ENCODE measurements at places on chromosomes 3 and 15.

DNA sequence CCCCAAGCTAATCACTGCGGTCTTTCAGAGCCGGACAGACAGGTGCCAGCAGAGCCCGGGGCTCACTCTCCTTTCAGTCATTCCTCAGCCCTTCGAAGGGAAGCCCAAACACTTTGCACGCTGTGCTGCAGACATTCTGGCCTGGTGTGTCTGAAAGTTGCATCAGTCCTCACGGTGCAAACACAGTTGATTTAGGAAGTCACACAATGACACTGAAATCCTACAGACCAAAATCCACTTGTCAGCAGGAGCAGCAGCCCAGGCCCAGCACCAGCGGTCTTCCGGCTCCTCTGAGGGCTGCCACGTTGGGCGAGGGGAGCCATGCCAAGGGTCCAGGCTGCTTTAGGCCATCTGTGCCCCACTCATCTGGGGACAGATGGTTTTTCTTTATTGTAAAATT is 61.6 kb downstream of the RGMA start:
- DNase-seq, result no peak

- DNase-seq, result no peak
Measured at GRCh38 chr3:33322412-33322811, 45.2 kb downstream of the FBXL2 start.

- DNase-seq, result no peak
Measured at GRCh38 chr3:160006282-160007163, 17.9 kb downstream of the IL12A start.

- no peak for DNase-seq
Measured at GRCh38 chr15:35038626-35039451, 46.3 kb downstream of the NANOGP8 start.

GRCh38 chr3:36893137-36893557 is 51.7 kb downstream of the TRANK1 start:
- DNase-seq, result no peak

DNA sequence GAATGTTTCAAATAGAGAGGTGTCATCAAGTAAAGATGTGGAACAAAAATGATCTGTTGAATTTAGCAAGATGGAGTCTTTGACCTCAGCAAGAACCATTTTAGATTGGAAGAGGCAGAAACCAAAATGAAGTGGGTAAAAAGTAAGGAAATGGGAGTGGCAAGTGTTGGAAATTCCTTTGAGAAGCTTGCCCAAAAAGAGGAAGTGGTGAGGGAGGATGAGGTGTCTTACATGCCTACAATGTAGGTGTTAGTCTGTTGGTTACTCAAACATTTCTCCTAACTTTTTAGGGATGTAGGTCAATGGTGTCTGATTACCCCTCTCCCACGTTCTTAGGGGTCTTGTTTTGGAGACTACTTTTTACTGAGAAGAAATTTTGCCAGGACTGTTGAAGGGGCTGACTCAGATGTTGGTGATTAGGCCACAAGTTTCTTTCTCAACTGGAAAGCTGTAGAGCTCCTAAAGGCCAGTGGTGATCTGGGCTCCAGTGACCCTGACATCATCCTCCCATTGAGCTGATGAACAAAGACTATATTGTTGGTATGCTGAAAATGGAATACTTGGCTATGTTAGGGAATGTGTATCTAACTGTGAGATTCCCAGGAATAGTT is 5.1 kb downstream of the PPP2R3A start:
- DNase-seq, result no peak

GRCh38 chr3:54358316-54358715 is 236.0 kb downstream of the CACNA2D3 start:
- DNase-seq, result no peak
